ENCODE measurements at places on chromosomes 4 and X.

GRCh38 chr4:7503559-7504249 lies 69.0 kb upstream of the PSAPL1 start:
- DNase-seq: no peak

GRCh38 chrX:110794601-110795000 lies 1.0 kb downstream of the CHRDL1 start:
- DNase-seq: no peak

- no peak for DNase-seq
These were observed 1160.6 kb upstream of the AGA start for GRCh38 chr4:178602833-178603232.

DNA sequence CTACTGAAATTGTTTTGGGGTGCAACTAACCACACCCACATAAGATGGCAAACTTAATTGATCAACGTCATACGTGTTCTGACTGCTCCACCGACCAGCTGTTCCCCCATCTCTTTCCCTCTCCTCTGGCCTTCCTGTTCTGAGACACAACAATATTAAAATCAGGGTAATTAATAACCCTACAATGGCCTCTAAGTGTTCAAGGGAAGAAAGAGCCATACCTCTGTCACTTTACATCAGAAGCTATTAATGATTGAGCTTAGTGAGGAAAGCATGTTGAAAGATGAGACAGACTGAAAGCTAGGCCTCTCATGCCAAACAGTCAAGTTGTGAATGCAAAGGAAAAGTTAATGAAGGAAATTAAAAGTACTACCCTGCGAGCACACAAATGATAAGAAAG lies 173.9 kb upstream of the FTHL17 start:
- DNase-seq: no peak

- DNase-seq: no peak
These were observed 301.7 kb downstream of the PCDH10 start for GRCh38 chr4:133450813-133451212.

DNA sequence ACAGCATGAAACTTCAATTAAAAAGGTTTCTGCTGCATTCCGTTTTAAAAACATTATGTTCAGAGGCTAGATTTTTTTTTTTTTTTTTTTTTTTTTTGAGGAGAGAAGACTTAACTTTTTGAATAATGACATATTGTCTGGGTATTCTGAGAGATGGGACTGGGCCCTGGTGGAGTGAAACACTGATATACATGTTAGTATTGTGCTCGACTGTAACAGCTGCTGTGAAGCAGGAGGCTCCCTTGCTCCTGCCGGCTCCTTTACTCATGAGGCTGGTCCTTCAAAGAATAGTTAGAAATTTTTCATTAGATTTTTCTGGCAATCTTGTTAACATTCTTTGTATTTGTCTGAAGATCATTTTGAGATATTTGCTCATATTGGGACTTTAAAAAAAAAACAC lies 73.3 kb downstream of the TMEM131L start:
- DNase-seq: no peak

DNA sequence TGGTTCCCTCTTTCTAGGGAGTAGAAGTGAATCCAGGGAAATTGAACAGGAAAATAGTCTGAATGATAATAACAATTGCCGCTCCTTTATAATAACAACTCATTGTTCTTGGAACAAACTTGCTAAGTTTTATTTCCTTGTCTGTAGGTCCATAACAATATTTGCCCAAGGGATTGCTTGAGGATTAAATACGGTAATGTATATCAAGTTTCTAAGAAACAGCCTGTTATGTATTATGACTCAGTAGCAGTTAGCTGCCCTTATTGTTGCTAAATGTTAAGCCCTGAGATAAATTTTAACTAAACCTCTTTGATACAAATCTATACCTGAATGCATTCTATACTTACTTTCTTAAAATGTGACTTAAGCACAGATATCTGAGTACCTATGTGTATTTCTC lies 215.9 kb upstream of the AADAT start:
- DNase-seq: no peak

DNA sequence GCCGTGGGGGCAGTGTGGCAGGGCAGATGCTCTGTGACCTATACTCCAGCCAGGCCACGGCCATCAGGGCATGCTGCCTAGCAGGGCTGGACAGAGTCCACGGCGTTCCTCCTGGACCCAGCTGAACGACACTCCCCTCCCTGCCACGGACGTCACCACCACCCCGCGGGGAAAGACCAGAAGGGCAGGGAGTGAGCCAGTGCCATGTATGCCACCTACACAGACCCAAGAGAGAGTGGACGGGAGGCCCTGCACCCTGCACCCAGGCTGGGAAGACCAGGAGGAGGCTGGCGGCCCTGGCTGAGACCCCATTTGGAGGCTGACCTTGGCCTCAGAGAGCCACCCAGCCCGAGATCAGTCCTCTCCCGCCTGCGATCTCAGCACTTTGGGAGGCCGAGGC lies 101.9 kb downstream of the FAM53A start:
- no peak for DNase-seq

- no peak for DNase-seq
These were observed 70.2 kb downstream of the ADRA2C start for GRCh38 chr4:3836406-3836755.

GRCh38 chr4:1253831-1254230 lies 4.9 kb upstream of the CTBP1 start:
- DNase-seq: no peak

DNA sequence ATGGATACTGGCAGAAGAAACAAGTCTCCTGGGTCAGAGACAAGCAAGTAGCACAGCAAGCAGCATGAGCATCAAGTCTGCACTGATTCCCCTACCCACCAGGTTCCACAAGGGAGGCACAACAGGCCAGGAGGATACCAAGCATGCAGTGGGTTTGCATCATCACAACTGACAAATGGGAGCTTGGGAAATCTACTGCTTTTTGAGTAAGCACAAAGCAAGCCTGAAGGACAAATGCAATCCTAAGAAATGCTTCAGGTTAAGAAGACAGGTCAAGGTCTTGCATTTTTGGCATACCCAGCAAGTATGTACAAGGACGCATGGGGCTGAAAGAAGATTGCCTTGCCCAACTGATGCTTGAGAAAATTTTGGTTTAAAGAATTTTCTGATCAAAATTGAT lies 279.6 kb downstream of the PDGFC start:
- no peak for DNase-seq

DNA sequence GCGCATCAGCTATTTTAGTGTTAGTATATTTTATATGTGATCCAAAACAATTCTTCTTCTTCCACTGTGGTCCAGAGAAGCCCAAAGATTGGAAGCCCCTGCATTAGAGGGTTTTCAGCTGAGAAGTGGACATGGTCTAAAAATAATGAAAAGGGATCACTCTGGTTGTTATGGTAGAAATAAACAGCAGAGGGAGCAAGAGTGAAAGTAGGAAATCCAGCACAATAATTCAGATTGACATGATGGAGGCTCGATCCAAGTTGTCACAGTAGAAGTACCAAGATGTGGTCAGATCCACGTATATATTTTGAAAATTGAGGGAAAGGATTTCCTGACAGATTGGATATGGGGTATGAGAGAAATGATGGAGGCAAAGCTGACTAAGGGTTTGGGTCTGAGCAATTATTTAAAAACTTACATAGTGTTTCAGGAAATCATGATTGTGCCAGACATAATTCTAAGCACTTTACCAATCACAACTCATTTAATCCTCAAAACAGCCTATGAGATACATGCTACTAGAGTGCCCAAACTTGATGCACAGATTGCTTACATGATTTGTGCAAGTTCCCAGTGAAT lies 17.0 kb upstream of the TMEM144 start:
- no peak for DNase-seq

- DNase-seq: no peak
These were observed 152.7 kb downstream of the C4orf33 start for GRCh38 chr4:129248621-129249020.

DNA sequence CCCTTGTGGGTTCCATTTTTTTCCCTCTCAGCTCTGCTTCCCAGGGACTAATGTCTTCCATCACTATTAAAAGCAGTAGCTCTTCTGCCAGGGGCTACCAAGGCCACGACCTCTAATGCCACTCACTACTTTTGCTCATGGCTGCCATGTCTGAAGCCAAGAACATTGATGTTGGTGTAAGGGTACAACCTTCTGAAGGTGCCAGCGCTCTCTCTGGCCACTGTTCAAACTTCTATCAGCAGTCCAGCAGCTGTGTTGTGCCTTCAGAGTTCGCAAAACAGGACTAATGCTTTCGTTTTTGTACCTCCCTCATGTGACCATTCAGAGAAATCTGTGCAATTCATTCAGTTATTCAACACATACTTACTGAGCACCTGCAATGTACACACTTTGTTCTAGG lies 121.5 kb upstream of the ENPEP start:
- DNase-seq: no peak

- no peak for DNase-seq
These were observed 75.3 kb downstream of the RAPGEF2 start for GRCh38 chr4:159178151-159178546.

DNA sequence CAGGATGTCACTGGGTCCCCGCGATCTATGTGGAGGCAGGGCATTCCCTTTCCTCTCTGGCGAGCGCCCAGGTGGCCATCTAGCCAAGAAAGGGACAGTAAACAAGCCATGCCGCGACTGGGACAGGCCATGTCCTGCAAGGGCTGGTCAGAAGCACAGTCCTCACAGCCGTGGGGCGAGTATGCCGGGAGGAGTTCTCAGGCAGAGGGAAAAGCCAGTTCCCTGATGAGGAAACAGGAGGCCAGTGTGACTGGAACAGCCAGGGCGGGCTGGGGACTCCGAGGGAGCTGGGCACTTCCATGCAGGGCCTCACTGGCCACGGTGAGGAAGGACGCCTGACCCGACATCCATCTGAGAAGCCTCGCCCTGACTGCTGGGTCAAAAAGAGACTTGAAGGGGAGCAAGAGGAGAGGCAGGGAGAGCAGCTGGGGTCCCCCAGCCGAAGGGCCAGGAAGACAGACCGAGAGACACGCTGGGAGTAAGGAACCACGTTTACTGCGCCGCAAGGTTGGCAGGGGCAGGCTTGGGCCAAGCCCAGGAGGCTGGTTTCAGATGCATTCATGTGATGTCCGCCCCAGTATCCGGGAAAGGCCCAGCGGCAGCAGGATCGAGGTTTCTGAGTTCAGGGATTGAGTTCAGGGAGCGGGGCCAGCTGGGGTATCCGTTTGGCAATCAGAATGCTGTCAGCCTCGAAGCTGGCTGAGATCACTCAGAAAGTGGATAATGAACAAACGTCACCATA lies 15.0 kb downstream of the CFAP99 start:
- no peak for DNase-seq

DNA sequence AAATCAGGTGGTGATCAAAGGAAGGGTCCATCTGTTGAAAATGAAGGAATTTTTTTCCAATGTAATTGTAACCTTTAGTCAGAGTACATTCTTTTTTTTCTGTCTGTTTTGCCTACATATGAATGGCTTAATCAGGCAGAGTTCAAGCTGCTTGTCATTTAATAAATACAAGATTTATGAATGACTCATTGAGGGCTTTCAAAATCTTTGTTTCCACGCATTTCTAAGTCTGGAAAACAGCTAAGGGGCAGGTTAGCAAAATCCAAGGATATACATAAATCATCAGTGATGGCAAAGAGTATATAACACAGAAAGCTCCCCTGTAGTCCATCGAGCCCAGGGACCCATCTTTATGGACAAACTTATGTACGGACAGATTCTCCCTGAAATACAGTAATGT lies 1.8 kb downstream of the CA5B start:
- DNase-seq: no peak

DNA sequence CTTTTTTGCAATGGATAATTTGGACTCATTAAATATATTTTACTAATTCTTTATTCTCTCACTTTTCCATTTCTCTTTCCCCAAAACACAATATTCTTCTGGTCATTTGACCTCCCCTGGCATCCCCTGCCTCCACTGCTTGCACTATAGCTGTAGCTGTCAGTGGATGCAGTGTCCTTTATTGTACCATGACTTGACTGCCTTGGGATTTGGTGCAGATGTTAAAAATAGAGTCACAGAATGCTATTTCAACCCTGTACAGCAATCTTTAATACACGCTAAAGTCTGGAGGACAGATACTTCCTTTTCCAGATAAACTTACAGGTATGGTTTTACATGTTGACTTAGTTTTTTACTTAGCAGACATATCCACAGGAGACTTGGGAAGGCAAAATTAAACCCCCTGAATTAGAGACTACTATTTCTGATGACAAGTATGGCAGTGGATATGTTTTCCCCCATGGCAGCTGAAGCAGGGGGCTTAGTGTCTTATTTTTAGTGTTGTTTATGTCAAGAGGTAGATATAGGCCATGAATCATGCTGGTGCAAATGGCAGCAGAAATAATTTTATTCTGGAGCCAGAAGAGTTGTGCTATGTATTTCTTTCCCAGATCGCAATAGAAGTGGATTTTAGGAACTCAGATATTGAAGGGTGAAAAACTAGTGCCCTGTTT lies 461.4 kb downstream of the NAF1 start:
- DNase-seq: no peak

DNA sequence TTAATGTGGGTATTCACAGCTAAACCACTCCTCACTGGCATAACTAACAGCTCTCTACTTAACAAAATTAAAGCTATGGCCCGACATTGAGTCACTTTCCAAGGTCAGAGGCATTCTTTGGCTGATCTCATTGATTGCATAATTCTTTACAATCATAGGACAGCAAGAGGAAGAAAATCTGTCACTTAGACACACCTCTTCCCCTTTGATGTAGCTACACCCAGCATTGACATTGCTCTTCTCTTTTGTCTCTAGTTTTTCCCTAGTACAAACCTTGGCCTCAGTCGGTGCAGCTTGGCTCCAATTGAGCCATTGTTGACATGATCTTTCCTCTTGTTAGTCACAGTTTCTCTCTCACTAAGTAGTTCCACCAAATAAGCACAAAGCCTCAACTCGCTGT lies 313.3 kb upstream of the ACTRT1 start:
- no peak for DNase-seq

DNA sequence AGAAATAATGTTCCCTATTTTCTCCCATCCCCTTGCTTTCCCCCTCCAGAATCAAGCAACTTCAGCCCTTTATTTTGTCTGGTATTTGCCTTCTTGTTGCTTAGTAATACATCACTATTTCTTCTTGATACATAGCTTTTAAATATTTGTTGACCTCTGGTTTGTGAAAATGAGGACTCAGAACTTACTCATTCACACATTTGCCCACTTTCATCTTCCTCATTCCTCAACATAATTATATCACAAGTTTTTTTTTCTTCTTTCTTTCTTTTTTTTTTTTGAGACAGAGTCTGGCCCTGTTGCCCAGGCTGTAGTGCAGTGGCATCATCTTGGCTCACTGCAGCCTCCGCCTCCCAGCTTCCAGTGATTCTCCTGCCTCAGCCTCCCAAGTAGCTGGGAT lies 28.9 kb upstream of the NDUFC1 start:
- no peak for DNase-seq
